ENCODE measurements at places on chromosomes 5 and 9.

DNA sequence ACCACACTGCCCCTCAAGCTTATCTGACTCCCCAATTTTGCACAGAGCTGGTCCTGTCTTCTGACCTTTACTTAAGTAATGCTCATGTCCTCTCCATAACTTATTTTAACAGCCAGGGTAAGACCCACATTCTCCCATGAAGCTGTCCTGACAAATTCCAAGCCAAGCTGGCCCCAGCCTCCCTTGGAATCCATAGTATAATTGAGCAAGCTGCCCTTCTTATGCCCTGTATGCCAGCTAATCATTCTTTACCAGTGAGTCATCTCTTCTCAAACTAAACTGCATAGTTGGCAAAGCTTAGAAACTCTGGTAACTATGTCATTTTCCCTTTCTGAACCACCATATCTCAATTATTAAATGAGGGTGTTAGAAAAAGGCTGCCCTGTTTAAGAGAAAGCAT is 92.4 kb downstream of the NFIB start:
- no peak for DNase-seq

GRCh38 chr5:168961681-168962080 is 339.3 kb downstream of the SLIT3 start:
- no peak for DNase-seq

GRCh38 chr9:72930828-72931227 is 22.0 kb downstream of the ALDH1A1 start:
- DNase-seq = no peak

DNA sequence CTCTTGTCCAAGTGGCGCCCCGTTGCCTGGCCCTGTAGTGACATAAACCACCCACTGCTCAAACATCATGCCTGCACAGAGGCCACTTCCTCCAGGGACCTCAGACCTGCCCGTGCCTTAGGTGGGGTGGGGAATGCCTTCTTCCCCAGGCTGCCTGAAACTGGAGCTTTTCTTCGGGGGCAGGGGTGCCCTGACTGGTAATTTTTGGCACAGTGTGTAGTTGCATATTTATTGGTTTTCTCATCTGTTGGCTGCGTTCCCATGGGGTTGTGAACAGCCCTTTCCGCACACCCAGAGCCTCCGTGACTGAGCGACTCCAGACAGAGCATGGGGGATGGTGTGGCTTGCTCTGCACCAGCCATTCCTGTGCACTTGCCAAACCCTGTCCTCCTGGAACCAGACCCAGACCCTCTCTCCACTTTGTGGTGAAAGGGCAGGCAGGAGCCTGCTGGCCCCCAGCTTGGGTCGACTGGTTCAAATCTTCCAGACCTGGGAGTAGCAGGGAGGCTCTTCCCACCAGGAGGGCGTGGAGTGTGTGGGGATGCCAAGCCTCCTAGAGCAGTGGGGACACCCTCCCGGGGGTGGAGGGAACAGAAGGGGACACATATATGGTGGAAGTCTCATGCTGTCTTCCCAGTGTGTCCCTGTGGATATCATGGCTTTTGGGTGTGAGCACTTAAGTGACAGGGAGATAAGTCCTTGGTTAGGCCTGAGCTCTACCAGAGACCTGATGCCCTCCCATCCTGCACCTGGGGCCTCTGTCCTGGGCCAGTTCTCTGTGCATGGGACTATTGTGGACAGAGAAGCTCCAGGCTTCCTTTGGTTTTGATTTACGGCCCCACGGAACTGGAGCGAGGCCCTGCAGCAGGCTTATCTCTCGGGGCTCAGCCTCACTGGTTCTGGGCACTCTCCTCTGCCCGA is 39.6 kb downstream of the WNK2 start:
- no peak for DNase-seq

- DNase-seq = no peak
These were observed 42.0 kb upstream of the GARNL3 start for GRCh38 chr9:127222388-127223095.

GRCh38 chr9:93859431-93860215 is 95.5 kb downstream of the BARX1 start:
- no peak for DNase-seq

GRCh38 chr5:74446725-74447241 is 193.7 kb downstream of the ENC1 start:
- no peak for DNase-seq

DNA sequence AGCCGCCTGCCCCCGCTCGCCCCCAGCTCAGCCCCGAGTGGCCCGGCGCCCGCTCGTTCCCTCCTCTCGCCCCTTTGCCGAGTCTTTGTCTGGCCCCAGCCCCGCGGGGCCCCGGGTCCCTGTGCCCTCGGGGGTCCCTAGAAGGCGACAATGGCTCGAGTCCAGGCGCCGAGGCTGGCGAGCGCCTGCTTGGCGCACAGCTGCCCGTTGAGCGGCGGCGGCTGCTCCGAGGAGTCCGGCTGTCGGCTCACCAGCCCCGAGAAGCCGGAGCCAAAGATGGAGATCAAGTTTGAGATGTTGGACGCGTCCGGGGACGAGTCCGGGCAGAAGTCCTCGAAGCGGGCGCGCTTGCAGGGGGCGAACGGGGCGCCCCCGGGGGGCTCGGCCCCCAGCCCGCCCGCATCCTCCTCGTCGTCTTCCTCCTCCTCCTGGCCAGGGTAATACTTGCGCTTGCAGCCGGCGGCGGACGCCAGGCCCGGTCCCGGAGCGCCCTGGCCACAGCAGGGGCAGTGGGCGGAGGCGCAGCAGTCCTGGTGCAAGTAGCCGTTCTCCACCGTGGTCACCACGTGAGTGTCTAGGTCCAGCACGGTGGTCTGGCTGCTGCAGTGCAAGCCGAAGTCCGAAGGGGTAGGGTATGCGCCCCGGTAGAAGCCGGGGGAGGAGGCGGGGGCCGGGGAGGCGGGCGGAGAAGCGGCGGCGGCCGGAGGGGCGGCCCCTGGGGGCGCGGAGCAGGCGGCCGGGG is 1.2 kb downstream of the IER5L start:
- DNase-seq = no peak

GRCh38 chr5:151904909-151905308 is 19.7 kb downstream of the GLRA1 start:
- no peak for DNase-seq

- no peak for DNase-seq
These were observed 60.1 kb upstream of the GNAQ start for GRCh38 chr9:78091731-78092130.

DNA sequence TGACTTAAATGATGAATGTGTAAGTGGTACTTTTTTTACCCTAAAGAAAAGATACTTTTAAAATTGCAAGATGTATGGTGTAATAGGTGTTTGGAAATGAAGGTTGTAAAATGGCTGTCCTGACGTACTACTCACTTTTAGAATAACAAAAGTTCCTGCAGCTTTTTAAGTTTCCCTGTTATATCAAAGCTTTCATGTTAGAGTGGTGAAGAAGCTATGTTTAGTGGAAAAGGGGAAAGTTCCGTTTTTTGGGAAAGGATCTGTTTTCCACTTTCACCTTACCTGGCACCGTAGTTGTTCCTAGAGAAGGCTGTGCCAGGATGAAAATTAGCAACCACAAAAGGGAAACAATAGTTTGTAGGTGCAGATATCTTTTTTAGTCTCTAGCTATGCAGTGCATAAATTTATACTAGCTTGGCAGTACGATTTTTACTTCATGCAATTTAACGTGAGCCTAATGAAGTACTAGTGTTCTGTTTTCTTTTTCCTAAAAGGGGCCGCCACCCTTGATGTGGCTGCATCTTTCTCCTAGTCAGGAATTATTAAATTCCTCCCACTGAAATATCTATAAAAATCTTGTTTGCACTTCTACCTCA is 1.3 kb downstream of the TNPO1 start:
- no peak for DNase-seq

GRCh38 chr9:10613419-10613818 is 617 bp upstream of the PTPRD start:
- DNase-seq = no peak

GRCh38 chr9:91734371-91734981 is 215.6 kb downstream of the ROR2 start:
- DNase-seq = peak; percentile 70

DNA sequence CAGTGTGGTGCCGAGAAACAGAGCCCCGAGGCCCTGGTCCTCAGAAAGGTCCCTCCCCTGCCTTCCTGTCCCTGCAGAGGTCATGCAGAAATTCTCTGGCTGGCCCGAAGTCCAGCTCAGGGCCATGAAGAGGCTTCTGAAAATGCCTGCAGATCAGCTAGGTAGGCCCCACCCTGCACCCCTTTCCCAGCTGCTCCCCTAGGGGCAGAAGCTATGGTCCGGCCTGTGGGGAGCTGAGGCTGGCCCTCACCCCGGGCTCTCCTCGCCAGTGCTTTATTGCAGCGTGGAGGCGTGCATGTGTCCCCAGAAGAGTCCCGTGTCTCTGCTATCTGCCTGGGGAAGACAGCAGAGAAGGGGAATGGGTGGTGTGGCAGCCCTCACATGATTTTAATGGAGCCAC is 19.9 kb downstream of the REXO4 start:
- no peak for DNase-seq

DNA sequence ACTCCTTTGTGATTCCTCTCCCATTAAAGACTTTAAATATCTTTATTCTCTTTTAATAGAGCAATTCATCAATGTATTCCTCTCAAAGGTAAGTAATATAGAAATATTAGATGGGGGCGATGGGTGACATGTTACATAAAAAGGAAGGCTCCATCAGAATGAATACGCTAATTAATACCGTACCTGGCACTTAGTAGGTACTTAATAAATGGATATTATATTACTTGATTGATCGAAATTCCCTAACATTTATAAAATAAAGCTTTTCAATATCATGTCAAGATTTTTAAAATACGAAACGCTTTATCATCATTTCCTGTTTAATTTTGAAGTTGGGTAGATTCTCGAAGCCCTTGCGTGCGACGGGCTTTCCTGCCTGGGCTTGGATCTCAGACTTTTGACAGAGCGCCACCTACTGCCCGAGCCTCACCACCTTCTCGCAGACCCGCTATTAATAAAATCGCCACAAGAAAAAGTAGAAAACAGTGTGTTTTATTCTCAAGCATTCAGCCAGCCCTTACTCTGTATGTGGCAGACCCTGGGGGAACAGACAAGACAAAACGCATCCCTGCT is 99.4 kb downstream of the C5orf15 start:
- peak; percentile 60 for DNase-seq

DNA sequence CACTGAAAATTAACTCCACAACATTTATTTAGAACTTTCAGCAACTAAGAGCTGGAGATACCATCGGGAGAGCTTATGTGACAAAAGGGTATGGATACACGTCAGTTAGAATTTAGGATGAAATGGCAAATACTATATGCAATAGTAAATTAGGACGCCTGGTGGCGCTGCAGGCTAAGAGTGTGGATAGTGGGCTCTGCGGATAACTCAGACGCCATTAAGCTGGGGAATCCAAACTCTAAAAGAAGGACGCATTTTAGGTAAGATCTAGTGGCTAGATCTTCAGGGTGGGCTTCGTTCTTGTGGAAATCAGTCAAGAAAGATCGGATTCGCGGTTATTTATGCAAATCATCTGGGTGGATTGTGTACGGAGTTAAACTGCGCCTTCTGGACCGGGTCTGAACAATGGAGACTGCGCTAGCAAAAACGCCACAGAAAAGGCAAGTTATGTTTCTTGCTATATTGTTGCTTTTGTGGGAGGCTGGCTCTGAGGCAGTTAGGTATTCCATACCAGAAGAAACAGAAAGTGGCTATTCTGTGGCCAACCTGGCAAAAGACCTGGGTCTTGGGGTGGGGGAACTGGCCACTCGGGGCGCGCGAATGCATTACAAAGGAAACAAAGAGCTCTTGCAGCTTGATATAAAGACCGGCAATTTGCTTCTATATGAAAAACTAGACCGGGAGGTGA is at the start of gene PCDHB5:
TSS of gene PCDHB5 (plus strand) at position 177 of the 688 bp plus-strand sequence. CDS start at position 406, 229 bp downstream.
- no peak for DNase-seq

DNA sequence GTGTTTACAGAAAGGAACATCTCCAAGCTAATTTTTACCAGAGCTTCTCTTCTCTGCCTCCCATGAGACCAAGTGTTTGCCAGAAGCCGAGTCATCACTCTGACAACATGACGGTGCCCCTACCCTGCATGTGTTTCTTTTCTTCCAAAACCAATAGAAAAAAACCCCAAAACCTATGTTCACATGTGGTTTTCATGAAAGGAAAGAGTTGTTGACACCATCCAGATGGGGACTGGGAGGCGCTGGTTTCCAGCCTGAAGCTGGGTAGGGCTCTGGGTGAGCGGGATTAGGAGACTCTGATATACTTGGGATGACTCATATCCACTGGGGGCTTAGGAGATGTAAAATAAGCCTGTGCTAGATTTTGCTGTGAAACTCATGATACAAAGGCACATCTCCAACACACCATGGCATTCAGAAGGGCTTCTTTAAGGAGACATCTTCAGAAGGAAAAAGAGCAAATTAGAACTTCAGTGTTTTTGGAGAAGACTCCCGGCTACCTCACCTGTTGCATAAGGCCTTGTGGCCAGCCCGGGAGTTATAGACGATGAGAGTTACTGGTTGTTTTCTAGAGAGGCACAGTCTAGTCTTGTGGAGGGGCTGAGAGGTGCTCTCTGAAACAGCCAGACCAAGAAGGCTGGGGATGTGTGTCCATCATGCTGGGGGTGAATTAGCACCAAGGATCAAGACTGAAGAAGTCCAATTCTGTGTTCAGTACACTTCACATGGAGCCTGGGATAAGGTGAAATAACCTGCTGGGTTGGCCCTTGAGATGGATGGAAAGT is 108.9 kb upstream of the LHFPL2 start:
- DNase-seq = no peak

DNA sequence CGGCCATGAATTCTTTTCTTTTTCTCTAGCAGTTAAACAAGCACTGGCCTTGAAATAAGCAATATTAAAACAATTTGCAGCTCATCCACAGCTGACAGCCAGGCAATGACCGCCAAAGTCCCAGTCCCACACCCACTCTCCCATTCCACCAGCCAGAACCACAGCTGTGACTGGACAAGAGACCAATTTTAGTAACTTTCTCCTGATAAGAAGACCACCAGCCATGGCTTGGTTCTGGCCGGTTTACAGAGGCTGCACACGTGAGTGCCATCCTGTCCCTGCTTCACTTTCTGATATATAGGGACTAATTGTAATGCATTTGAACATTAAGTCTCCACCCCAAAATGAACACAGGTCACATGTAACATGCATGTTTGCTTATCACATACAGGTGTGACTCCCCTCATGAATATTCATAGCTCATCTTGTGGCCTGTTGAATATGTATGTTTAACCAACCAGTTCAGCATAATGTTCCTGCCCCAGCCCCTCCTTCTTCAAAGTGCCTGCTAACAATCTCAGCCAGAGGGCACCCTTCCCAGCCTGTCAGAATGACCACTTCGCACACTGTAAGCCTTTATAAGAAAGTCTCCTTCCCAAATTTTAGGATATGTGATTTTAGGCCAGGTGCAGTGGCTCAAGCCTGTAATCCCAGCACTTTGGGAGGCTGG is 23.9 kb upstream of the FANCC start:
- DNase-seq = no peak

DNA sequence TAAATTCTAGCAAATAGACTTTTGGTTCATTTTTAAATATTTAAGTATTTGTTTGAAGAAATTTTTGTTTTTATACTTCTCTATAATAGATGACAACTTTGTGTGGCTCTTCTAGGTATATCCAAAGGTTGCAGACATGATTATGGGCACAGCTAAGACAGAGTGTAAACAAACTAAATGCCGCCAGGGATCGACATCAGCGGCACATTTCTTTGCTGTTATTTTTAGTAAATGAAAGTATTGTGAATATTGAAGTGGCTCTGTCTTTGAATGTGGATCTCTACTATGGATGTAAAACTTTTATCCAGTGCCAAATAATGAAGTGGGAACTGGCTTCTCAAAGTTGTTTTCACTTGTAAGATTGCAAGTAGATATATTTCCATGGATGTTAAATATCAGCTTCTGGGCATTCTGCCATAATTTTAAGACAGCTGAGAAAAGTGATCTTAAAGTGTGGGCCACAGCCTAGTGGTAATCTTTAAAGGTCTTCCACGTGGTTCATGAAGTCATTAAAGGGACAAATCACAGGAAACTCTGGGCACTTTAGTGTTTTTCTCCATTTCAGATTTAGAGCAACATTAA is 589.9 kb downstream of the ZNF608 start:
- no peak for DNase-seq

Measured in GM19239 (cell line).